Astrocyte (in vitro differentiated cells and primary cell): ENCODE measurements at places on chromosomes 2 and 18. TPM values are rescaled to one million over a fixed set of nuclear protein-coding genes. Genes with fewer than 3 reads are reported as not detected.

DNA sequence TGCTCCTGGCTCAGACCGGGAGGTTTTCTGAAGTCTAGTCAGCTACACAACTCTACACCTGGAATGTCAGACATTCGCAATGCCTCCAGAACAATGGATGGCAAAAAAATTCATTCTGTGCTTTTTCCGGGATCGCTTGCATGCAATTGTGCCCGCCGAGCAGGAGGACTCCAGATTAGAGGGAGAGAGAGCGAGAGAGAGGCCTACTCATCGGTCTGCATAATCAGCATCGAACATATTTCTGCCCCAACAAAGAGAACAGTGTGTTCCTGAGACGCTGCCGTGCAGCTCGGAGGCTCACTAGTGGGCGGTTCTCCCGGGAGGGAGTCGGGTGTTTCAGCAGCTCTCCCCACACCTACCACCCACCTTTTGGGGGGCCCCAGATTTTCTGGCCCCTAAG, 117.1 kb downstream of the KLHL29 start:
- peaks cover 23% of the 10 kb centered on the region for H3K27me3 ChIP-seq
- peaks cover 9% of the 10 kb centered on the region for H3K4me1 ChIP-seq
- H3K27ac ChIP-seq, result no peak overlapping the region
- DNase-seq, result no peak
- no peaks in the 10 kb centered on the region for H3K36me3 ChIP-seq

GRCh38 chr2:28976584-28976983, 4.5 kb upstream of the TOGARAM2 start:
- DNase-seq, result peak; percentile 93
- H3K4me3 ChIP-seq, result no peak overlapping the region
- peak overlapping the region; percentile 63 for H3K27ac ChIP-seq

DNA sequence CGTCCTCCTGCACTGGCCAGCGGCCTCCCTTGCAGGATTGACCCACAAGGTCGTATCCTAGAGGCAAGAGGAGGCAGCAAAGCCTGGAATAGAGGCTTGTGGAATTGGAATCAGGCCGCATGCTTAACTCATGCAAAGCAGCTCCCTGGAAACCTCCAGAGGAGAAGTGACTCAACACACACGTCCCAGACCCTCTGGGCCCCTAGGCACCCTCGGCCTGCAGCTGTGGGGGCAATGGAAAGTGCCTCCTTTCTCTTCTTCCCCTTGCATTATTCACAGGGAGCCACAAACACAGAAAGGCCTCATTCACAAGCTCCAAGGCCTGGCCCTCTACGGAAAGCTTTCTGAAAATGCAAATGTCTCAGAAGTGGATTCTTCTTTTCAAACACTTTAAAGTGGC, 19.6 kb downstream of the SPATA3 start:
- H3K27me3 ChIP-seq, result peaks cover 12% of the 10 kb centered on the region
- no peaks in the 10 kb centered on the region for H3K4me1 ChIP-seq
- no peak overlapping the region for H3K4me3 ChIP-seq
- DNase-seq, result no peak
- no peaks in the 10 kb centered on the region for H3K36me3 ChIP-seq

GRCh38 chr2:217269701-217270484, 410.0 kb upstream of the TNP1 start:
- H3K36me3 ChIP-seq, result no peaks in the 10 kb centered on the region
- H3K4me3 ChIP-seq, result no peak overlapping the region
- DNase-seq, result no peak
- no peaks in the 10 kb centered on the region for H3K4me1 ChIP-seq
- no peak overlapping the region for H3K27ac ChIP-seq

DNA sequence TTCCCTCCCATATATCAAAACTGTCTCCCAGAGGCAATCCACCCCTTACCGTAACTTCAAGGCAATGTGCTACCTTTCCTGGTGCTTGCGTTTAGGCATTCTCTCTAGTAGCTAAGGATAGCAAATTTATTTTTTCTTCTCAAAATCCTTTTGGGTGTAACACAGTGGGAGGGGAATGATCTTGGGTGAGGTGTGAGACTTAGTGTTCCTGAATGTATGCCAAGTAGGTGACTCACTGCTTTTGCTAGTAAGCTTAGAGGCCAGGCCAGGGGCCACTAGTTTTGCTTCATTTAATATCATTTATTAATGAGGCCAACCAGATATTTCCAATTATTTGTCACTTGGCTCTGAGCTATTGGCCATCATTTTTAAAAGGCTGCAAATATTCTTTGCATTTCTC, 135.5 kb downstream of the NAPG start:
- H3K27ac ChIP-seq, result no peak overlapping the region
- H3K36me3 ChIP-seq, result no peaks in the 10 kb centered on the region
- no peaks in the 10 kb centered on the region for H3K27me3 ChIP-seq
- peak; percentile 12 for DNase-seq
- no peaks in the 10 kb centered on the region for H3K4me1 ChIP-seq

GRCh38 chr2:29295845-29296244, 180.6 kb downstream of the CLIP4 start:
- no peak for DNase-seq
- no peak overlapping the region for H3K27ac ChIP-seq
- no peaks in the 10 kb centered on the region for H3K4me1 ChIP-seq
- H3K36me3 ChIP-seq, result no peaks in the 10 kb centered on the region

DNA sequence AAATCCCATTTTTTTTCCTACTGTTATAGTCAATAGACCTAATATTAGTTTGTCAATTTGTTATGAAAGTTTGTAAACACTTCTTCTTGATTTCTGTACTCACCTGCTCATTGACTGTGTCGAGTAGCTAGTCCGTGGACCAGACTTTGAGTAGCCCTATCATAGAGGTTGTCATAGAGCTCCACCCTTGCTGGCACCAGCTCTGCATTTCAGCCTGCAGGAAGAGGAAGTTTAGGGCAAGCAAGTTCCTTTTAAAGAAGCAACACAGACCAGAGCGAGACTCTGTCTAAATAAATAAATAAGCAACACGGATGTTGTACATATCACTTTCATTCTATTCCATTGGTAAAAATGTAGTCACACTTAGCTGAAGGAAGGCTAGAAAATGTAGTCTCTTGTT, 74.0 kb downstream of the MCFD2 start:
- no peaks in the 10 kb centered on the region for H3K36me3 ChIP-seq
- H3K27me3 ChIP-seq, result no peaks in the 10 kb centered on the region
- no peak overlapping the region for H3K27ac ChIP-seq
- no peak for DNase-seq

DNA sequence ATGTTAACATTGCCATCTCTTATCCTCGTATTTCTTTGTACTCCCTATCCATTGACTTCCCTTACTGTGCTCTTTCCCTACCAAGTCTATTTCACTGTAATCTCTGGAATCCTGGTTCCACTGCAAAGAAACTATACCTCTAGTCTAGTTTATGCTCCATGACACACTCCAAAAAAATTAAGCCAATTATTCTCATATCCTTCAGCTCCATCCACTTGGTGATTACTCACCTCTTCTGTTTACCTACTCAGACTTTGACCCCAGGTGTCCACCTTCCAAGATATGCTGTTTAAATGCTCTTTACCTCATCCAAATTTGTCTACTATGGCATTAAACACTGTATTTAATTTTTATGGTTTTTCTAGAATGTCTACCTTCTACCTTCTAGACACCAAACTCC, 137.9 kb downstream of the ATAD2B start:
- no peak overlapping the region for H3K4me3 ChIP-seq
- H3K27ac ChIP-seq, result no peak overlapping the region
- H3K36me3 ChIP-seq, result peaks cover 5% of the 10 kb centered on the region
- DNase-seq, result no peak
- H3K4me1 ChIP-seq, result peaks cover 6% of the 10 kb centered on the region
- no peaks in the 10 kb centered on the region for H3K27me3 ChIP-seq

- H3K4me1 ChIP-seq, result peaks cover 33% of the 10 kb centered on the region
- H3K36me3 ChIP-seq, result no peaks in the 10 kb centered on the region
- peak within 1 kb of the TSS; percentile 26 for H3K4me3 ChIP-seq
- peaks cover 56% of the 10 kb centered on the region for H3K27me3 ChIP-seq
- no peak within 1 kb of the TSS for H3K27ac ChIP-seq
These were observed at the start of gene LRP2 for GRCh38 chr2:169362118-169362893. LRP2 (minus strand) TSS chr2:169362534; CDS start chr2:169362399, 135 bp downstream.

DNA sequence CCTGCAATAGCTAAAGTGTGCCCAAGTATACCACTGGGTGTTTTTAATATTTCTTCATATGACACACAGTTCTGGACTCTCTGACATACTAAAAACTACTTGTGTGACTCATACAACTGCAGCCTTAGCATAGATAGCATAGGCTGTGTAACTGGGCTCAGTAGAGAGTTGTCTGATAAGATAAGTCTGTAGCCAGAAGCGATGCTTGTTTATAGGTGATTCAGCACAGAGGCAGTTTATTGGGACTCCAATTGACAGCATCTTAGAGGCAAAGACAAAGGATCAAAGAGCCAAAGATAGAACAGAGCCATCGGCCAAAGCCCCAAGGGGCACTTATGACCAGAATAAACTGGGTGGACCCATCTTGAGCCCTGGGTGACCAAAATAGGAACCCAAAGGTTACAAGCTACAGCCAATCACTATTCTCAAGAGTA, 42.3 kb downstream of the AAK1 start:
- H3K27ac ChIP-seq, result no peak overlapping the region
- H3K4me1 ChIP-seq, result peaks cover 7% of the 10 kb centered on the region
- no peaks in the 10 kb centered on the region for H3K27me3 ChIP-seq
- DNase-seq, result peak; percentile 95
- no peak overlapping the region for H3K4me3 ChIP-seq

GRCh38 chr18:30765247-30765646, 277.3 kb downstream of the DSC3 start:
- no peaks in the 10 kb centered on the region for H3K27me3 ChIP-seq
- H3K4me1 ChIP-seq, result no peaks in the 10 kb centered on the region
- H3K4me3 ChIP-seq, result no peak overlapping the region
- no peaks in the 10 kb centered on the region for H3K36me3 ChIP-seq
- H3K27ac ChIP-seq, result no peak overlapping the region

Gene KIF5C
- total RNA-seq, result 21.0 and 24.3 TPM in 2 replicates

Gene TMEM200C
- 11.3 and 13.1 TPM in 2 replicates for total RNA-seq

Gene CFAP53
- total RNA-seq, result 0.46 and 0.68 TPM in 2 replicates

Gene LYPD6
- 1.1 and 1.4 TPM in 2 replicates for total RNA-seq

Gene RPIA
- total RNA-seq, result 11.4 and 13.3 TPM in 2 replicates

Gene PLGLB1
- total RNA-seq, result 0.59 and 1.8 TPM in 2 replicates

Gene RND3
- 92.0 and 117 TPM in 2 replicates for total RNA-seq

Gene RNU2-63P
- 4.2 and 6.6 TPM in 2 replicates for total RNA-seq

Gene IMPA2
- total RNA-seq, result 4.1 and 4.8 TPM in 2 replicates

Gene CASP10
- 0.43 and 1.2 TPM in 2 replicates for total RNA-seq
